ENCODE measurements at places on chromosomes 3 and 15.
A peak's percentile ranks its signal among the peaks of the same experiment; 100 is the strongest.

DNA sequence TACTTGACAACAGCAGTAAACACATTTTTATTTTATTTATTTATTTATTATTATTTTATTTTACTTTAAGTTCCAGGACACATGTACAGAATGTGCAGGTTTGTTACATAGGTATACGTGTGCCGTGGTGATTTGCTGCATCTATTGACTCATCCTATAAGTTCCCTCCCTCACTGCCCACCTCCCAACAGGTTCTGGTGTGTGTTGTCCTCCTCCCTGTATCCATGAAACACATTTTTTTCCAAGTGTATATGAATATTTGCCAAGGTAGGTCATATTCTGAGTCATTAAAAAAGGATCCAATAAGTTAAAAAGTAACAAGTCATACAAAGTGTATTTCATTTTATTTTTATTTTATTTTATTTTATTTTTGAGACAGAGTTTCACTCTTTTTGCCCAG, 567.3 kb upstream of the KCNMB2 start:
- DNase-seq, result no peak

DNA sequence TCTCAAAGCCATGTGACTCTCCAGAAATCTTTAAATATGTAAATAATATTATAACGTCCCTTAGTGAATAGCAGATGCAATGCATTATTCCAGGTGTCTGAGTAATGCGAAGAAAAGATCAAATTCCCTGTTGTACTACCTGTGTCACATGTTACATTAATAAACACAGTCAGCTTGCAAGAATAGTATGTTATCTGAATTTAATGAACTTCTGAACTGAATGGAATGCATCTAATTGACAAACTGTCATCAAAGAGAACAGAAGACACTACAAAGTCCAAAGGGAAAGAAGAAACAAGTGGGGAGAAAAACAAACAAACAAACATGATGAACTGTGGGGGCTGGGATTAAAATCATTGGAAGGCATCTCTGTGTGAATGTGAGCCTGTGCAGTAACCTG, 508.8 kb downstream of the LPP start:
- no peak for DNase-seq

- DNase-seq, result peak; percentile 18
Observed at GRCh38 chr15:101288905-101289513, 6.0 kb downstream of the SNRPA1 start.

DNA sequence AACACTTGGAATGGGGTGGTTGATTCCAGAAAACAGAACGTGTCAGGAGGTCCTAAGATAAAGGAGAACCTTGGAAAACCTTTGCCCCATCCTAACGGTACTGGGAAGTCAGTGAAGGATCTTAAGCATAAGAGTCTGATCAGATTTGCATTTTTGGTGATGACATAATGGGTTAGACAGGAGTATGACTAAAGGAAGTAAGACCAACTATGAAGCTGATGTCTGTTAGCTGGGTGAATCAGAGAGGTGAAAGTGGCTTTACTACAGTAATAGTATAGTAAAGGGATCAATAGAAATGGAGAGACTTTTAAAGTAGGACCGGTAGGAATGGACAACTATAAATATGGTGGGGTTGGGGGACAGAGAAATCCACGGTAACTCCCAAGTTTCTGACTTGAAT, 12.6 kb downstream of the GTF2A2 start:
- no peak for DNase-seq

- DNase-seq, result no peak
Observed at GRCh38 chr3:85251766-85252165, 293.0 kb downstream of the CADM2 start.

DNA sequence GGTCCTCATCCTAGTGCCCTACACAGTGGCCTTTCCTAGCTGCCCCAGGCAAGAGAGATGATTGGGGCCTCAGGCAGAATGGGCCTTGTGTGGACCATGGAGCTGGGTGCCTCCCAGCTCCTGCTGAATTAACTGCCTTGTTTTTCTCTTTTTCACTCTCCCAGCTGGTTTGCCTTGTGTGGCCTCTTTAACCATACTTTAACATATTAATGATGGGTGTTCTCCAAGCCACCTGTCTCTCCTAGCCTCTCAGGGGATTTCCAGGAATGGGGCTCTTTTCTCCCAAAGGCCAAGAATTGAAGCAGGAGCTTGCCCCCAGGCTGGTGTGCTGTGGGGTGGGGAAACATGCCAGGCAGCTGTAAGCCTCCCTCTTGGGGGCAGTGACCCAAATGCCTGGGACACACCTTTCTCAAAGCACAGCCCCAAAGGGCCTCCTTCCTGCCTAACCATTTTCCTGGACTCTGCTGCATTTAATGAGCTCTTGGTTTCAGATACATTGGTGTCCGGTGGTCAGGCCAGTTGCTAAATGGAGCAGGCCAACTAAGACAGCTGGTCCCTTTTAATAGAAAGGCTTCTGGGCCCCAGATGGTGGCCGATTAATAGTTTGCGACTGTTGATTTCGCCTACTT, 5.6 kb downstream of the ALPK3 start:
- no peak for DNase-seq

GRCh38 chr3:27903446-27903845, 181.3 kb upstream of the EOMES start:
- DNase-seq, result no peak

DNA sequence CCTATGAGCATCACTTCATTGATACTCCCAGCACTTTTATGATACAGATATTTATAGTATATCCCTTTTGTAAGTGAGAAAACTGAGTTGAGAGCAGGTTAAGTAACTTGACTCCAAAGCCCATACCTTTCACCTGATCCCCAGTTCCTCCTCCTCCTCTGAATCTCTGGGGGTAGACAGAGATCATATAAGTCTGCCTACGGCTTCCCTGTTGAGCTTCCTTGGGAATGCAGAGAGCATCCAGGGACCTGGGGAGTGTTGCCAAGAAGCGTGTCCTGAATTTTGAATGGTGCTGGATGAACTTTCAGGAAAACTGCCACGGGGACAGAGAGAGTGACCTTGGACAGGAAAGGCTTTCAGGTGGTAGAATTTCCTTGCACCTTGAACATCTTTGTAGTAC, 268.5 kb downstream of the LRTM1 start:
- no peak for DNase-seq

- DNase-seq, result no peak
Observed at GRCh38 chr3:143090976-143091837, 28.4 kb upstream of the CHST2 start.

DNA sequence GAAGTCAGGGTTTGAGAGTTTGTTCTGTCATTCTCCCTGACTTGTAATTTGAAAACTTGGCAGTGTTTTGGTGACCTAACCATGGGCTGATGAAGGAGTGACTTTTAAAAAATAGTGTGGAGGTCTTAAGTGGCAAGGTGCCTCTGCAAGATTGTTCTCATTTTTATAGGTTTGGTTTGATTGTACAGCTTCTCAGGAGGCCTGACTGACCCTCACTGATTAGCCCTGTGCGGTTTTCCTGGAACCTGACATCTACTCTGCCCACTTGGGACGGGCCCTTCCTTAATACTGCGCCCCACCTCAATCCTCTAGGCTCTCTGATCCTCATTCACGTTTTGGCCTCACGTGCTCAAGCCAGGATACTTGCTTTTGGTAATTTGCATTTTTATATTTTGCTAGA, 2.8 kb downstream of the UBE2E1 start:
- DNase-seq, result no peak

Data from NCI-H2029 (cell line).